ENCODE measurements at places on chromosomes 5 and 9.
A peak's percentile ranks its signal among the peaks of the same experiment; 100 is the strongest.

DNA sequence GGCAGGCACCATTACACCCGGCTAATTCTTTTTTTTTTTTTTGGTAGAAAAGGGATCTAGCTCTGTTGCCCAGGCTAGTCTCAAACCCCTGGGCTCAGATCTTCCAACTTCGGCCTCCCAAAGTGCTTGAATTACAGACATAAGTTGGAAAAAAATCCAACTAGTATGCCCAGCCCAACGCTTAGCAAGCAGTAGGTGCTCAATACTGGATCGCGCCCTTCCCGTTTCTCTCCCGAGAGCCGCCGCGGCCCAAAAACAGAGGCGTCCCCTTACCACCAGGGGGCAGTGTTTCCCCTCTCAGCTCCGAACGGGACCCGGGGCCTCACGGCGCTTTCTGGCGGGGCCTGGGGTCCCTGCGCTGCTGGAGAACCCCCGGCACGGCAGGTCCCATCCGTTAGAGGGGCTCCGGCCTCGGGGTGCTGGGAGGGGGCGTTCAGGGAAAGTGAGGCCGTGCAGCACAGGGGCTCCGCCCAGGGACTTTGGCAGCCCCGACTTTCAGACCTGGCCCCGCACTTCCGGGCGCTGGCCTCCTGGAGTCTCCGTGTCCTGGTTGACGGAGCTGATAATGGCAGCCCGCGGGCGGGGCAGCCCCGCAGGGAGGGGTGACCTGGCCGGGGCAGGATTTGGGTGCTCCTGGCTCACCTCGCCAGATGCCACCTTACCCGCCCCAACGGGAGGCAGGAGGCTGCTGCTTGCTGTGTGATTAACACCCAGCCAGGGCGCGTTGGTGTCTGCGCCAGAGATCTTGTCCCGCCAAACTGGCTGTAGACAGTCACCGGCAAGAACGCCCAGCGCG, 15.2 kb downstream of the PTGES start:
- DNase-seq = peak; percentile 85

GRCh38 chr5:14572385-14572784, 9.2 kb upstream of the OTULINL start:
- DNase-seq = no peak

DNA sequence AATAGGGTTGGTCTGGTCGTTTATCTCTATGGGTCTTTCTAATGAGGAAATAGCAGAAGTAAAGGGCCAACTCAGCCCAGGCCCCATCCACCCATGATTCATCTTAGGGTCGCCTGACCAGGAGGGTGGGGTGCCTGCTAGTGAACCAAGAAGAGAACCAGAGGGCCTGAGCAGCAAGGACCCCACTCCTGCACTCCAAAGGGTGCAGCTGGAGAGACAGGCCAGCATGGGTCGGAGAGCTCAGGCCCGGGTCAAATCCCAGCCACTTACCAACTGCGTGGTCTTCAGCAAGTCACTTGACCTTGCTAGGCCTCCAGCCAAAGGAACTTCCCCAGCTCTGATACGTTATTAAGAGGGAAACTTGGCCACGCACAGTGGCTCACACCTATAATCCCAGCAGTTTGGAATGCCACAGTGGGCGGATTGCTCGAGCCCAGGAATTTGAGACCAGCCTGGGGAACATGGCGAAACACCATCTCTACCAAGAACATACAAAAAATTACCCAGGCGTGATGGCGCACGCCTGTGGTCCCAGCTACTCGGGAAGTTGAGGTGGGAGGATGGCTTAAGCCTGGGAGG, 4.3 kb downstream of the BBLN start:
- DNase-seq = no peak

DNA sequence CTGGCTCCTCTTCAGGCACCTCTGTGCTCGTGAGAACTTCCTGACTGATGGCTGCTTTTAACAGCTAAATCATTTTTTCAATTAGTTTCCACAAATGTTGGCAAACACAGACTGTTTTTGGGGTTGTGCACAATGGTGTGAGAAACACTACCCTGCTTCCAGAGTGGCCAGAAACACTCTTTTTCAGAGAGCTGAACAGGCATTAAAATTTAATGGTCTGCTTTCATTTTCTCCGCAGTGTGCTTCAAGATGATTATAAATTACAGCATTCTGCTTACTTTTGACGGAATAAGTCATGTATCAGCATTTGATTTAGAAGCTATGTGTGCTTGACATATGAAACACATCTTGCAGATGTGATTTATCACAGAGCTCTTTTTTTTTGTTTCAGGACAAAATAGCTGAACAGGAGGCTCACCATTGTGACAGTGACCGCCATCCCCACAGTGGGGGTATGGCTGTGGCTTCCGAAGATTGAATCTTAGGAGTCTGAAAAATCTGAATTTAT, 454.5 kb upstream of the ZNF608 start:
- no peak for DNase-seq

DNA sequence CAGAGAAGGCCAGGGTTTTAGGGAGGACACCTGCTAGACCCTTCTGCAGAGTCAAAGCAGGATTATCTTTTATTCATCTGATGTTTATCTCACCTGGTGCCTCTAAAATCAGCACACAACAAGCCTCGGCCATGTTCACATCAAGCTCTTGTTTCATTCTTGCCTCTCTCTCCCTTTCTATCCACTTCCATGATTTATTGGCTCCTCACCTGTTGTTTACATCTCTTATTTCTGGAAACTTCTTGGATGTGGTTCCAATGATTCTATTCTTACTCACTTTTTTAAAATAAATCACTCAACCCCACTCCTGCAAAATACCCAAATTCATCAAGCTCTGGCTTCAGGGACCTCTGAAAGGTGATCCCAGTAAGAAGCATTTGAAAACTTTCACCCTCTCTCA, 407.0 kb upstream of the KLF4 start:
- no peak for DNase-seq

DNA sequence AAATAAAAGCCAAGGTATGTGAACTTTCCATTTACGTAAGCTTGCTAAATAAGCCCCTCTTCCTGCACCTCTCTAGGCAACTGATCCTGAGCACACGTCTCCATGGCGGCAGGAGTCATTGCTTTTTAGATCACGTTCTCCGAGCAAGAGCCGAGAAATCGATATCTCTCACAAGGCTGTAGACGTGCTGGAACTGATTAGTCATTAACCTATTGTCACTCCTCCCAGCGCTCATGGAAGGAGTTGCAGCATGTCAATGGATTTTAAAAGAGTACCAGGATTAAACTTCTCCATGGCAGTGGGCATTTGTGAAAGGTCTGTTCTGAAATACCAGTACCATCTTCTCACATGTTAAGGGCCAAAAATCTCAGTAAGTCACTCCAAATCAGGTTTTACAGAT, 4.7 kb upstream of the ADCY2 start:
- no peak for DNase-seq

DNA sequence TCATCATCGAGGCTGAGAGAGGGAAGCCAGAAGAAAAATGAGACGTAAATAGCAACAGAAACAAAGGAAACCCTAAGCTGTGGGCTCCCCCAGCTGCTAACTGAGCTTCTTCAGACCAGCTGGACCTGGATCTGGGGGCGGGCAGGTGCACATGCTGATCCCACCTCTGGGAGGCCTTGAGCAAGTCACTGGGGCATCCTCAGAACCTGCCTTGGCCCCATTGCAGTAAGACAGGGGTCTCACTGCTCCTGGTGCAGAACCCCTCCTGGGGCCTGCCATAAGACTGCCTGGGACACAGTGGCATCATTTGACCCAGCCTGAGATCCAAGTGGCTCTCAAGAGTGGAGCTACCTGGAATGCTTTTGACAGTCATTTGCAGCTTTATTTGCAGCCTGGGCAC, 77.4 kb downstream of the PHF2 start:
- DNase-seq = peak; percentile 16

GRCh38 chr5:87002485-87002884, 265.2 kb upstream of the RASA1 start:
- DNase-seq = no peak

DNA sequence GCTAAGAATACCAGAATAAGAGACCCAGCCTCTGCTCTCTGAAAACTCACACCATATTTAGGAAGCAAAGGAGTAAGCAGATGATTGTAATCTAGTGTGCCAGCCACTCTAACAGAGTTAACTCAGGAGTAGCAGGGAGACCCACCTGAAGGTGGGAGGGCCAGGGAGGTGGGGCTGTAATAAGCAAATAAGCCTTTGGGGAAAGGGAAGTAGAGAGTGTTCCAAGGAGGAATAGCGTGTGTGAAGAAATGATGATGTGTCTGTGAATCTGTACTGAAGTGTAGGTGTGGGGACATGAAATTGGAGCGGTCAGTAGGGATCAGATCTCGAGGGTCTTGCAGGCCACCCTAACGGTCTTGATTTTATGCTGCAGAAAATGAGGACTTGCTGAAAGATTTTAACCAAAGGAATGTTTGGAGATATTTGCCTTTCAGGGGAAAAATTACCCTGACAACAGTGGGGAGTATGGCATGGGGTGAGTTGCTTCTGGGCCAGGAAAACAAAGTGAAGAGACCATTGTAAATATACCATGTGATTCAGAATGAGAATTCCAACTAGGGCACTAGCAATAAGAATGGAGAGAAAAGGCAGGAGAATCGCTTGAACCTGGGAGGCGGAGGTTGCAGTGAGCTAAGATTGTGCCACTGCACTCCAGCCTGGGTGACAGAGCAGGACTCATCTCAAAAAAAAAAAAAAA, 44.1 kb upstream of the FSD1L start:
- DNase-seq = no peak

Data from CD8-positive, alpha-beta memory T cell (primary cell).